Upper lobe of right lung (tissue), 1 donor: ENCODE measurements at places on chromosomes 11 and 22. TPM values are rescaled to one million over a fixed set of nuclear protein-coding genes. Genes with fewer than 3 reads are reported as not detected.

TCF20 gene
- total RNA-seq, result 47.4 TPM

- DNase-seq, result no peak
Measured at GRCh38 chr11:82527081-82527584, 206.5 kb downstream of the FAM181B start.

DNA sequence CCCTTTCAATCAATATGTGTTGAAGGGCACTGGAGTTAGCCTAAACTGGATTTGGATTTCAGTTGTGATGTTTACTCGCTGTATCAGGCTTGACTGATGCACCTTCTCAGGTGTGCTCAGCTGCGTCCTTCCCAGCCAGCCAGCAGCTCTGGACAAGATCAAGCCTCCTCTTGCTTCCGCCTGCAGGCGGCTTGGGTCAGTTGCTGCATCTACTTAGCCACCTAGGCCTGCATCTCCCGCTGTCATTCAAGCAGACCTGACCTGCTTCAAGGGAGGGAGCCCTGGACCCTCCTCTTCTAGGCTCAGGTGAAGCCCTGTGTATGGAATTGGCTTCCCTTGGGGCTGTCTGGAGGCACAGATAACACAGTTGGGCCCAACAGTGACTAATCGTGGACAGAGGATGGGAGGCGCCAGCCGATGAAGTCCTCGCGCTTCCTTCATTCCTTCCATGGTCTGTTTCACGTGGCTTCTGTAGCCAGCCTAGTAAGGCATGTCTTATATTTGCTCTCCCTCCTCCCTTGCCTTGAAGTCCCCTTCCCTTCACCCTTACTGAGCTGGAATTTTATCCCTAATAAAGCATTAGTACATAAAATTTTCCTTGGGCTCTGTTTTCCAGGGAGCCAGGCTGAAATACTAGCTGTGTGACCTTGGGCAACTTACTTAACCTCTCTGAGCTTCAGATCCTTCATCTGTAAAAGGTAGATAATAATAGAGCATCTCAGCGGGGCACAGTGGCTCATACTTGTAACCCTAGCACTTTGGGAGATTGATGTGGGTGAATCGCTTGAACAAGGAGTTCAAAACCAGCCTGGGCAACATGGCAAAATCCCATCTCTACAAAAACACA is 2.1 kb upstream of the LHFPL7 start:
- DNase-seq, result no peak

ARHGAP8 gene
- 18.1 TPM for total RNA-seq

IGSF22 gene
- 1.2 TPM for total RNA-seq

- no peak for DNase-seq
Measured at GRCh38 chr11:1463056-1463455, 23.5 kb downstream of the MOB2 start.

- no peak for DNase-seq
Measured at GRCh38 chr11:60889869-60890311, 16.5 kb downstream of the PRPF19 start.

GRCh38 chr22:31044262-31044861 is 36.8 kb upstream of the SMTN start:
- DNase-seq, result no peak

- DNase-seq, result no peak
Measured at GRCh38 chr11:74485868-74486267, 7.7 kb downstream of the LIPT2 start.

DNA sequence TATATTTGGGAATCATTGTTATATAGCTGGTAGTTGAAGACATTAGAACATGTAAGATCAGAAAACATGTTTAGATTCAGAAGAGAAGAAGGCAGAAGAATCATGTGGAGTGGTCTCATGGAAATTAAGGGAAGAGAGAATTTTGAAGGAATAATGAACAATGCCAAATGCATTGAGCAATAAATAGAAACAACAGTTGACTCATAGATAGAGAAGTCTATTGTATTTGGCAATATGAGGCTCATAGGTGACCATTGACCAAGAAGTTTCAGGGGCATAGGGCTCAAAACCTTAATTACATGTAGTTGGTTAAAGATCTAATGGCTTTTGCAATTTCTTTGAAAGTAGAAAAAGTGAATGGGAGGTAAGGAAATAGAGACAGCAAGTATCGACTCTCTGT is 123.9 kb downstream of the PAX6 start:
- no peak for DNase-seq

GRIK4 gene
- 4.3 TPM for total RNA-seq

CARD18 gene
- not detected for total RNA-seq
